ENCODE measurements at places on chromosomes 1 and 21.

DNA sequence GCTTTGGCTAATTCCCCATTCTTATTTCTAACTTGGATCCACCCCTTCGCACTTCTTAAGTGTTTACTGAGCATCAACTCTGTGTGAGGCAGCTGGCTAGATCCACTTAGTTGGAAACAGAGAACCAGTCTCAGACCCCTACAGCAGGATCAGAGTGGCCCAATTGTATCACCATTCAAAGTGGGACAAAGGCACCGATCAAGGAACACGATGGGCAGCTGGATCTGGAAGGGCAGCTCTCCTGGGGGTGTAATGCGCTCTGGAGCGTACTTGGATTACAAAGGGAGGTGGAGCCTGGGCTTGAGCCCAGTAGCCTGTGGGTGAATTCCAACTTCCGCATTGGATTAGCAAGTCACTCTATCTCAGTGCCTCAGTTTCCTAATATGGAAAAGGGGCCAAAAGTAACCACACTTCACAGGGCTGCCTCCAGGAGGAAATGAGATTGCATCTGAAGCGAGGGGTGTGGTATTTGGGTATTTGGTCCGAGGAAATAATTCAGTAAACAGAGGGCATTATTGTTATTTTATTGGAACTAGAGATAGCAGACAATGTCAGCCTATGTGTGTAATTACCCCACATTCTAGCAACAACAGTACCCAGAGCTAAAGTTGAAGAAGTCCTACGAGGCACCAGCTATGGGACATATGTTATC lies 11.9 kb downstream of the ECE1 start:
- no peak for DNase-seq

DNA sequence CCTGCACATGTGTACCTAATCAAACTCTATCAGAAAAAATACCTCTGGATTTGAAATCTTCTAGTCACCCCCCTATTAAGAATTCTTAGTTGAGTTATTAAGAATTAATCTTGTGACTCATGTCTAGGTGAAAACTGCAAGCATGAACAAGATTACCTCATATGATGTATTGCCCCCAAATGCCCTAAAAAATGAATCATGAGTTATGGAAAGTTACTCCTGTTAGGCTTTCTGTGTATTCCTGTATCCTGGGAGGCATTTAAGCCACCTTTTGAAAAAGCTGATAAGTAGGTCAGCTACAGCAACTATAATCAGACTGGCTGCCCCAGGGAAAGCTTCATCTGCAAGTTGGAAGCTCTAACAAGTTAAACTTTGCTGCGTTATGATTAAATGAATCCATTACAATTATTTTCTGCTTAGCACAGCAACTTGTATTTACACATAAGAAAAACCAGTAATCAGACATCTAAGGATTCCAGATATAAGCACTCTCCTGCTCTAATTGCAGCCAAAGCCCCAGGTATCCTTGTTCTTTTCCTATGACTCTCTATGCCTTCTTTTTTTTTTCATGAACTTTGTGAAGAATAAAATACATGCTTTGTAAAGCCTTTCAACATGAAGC lies 147.7 kb downstream of the NTPCR start:
- no peak for DNase-seq

DNA sequence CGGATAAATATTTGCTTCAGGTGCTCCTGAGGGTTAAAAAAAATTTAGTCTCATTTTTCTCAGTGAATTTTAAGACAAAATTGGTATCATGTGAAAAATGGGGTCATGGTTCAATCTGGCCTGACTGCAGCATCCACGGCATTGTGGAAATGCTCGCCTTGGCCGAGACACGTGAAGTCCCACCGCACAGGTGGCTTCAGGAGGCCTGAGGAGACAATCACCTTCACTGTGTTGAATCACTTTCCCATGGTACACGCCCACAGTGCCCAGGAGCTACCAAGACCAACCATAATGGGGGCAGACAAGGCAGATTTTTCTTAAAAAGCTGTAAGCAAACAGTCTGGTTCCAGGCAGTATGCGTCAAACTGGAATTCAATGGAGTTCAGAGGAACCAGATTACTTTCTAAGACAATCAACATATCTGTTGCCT lies 11.0 kb upstream of the CPLANE2 start:
- DNase-seq = no peak

- DNase-seq = no peak
Measured at GRCh38 chr1:8002329-8002910, 23.7 kb downstream of the ERRFI1 start.

- DNase-seq = peak; percentile 24
Measured at GRCh38 chr1:235067396-235068157, 61.1 kb downstream of the TOMM20 start.

- no peak for DNase-seq
Measured at GRCh38 chr21:28823429-28823828, 169.2 kb downstream of the LTN1 start.

- no peak for DNase-seq
Measured at GRCh38 chr1:198848206-198848605, 209.4 kb downstream of the PTPRC start.

GRCh38 chr1:52142220-52143183 lies 613 bp downstream of the ZFYVE9 start:
- DNase-seq = peak; percentile 20

- DNase-seq = no peak
Measured at GRCh38 chr1:81208441-81208840, 592.3 kb upstream of the ADGRL2 start.

GRCh38 chr1:227166559-227166958 lies 151.7 kb downstream of the CDC42BPA start:
- no peak for DNase-seq

GRCh38 chr1:67773462-67773861 lies 59.8 kb downstream of the GNG12 start:
- no peak for DNase-seq

DNA sequence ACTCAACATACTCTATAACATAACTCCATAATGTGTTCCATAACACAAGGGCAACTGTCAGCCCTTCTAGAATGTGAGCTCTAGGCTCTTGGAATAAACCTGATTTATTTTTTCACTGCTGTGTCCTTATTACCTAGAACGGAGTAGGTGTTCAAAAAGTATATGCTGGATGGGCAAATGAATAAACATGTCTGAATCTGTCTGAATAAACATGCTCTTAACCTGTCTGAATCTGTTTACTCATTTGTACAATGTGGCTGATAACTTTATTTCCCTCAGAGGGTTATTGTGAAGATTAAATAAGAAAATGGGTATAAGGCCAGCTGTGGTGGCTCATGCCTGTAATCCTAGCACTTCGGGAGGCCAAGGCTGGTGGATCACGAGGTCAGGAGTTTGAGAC lies 42.3 kb downstream of the AZIN2 start:
- no peak for DNase-seq

DNA sequence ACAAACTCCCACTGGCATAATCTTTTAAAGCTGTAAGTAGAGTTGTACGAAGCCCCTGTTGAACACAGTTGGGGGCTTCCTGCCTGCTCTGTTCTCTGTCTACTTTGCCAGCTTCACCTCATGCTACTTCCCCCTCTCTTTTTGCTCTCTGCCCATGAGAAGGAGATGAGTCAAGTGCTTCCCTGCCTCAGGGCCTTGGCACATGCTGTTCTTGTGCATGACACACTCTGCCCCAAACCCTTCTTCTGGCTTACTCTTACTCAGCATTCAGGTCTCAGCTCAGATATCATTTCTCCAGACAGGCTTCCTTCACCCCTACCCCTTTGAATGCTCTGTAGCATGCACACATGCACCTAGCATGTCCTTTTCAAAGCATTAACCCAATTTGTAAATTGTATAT lies 208.8 kb downstream of the FOXD2 start:
- no peak for DNase-seq

DNA sequence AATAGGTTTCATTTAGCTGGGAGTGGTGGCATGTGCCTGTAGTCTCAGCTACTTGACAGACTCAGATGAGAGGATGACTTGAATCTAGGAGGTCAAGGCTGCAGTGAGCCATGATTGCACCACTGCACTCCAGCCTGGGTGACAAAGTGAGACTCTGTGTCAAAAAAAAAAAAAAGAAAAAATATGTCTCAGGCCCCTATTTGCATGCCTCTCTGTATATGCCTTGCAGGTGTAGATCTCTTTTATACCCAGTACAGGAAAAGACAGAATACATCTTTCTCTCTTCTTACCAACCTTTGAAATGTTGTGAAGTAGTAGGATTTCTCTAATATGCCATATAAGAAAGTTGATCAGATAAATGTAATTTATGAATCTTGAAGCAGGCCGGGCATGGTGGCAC lies 6.4 kb downstream of the CNR2 start:
- no peak for DNase-seq

DNA sequence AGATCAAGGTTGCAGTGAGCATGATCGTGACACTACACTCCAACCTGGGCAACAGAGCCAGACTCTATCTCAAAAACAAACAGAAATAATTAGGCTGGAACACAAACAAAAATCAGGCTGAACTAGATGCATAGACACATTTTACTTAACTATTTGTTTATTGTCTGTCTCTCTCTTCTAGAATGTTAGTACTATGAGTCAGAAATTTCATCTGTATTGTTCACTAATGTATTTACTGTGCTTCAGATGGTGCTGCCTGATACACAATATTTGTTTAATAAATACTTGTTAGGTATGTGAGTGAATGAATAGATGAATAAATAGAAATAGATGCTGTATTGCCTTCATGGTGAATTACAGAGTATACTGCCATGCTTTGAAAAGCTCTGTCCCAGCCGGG lies 6.0 kb upstream of the LIN28A start:
- DNase-seq = no peak

DNA sequence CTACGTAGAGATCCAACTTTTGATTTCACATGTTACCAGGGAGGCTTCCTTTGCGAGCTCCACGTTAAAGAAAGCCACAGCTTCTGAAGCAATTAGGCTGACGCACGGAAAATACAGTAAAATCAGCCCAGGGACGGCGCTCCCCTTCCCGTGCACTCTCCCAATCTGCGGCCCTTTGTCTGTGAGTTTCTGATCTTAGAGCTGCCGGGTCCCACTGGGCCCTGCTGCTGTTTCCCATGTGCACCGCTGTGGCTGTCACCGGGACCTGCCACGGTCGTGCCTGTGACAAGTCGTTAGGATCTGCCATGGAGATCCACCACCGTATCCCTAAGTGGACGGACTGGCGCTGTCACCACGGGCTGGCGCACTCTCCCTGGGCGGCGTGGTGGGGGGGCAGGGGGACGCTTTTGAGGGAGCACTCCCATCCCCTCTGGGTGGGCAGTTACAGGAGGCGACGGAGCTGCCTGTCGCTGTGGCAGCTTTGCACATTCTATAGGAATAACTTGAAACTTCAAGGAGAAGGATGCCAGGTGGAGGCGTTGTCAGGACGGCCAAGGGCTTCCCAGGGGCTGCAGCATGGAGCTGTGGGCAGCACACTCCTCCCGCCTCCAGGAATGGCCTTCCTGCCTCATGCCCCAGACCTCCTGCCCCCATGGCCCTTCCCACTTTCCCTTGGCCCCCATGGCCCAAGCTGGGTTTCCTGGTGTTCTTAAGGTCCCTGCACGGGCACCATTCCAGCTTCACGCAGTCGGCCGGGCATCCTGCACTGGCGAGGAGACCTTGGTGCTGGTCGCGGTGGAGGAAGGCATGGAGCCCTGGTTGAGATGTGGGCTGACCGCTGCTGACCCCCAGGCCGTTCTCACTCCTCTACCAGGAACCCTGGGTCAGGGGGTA lies 85.1 kb downstream of the PRDM16 start:
- no peak for DNase-seq

- DNase-seq = no peak
Measured at GRCh38 chr1:60283690-60284089, 210.1 kb upstream of the C1orf87 start.

DNA sequence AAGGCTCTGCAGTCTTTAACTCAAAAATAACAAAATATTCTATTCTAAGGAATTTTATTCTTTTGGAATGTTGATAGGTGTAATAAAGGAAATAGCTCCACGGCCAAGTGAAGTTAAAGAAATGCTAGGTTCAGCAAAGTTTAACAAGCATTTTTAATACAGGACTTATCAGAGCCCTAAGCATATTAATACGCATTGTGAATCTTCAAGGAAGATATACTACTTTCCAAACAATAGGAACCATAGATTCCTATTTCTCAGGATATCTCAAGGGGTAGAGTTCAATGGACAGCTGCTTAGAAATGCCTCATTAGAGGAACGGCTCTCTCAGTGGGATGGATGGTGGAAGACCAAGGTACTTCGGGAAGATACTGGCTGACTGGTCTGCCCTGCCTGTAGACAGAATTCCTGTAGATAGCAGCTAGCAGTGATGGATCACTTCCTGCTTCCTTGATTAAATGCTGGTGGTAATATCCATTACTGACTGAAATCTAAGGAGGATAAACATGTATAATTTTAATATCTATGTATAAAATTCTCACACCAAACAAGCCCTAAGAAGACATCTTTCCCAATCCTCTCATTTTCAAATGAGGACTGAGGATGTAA lies 8.1 kb upstream of the LRRC8C start:
- no peak for DNase-seq

GRCh38 chr1:211683396-211684297 lies 8.2 kb upstream of the NEK2 start:
- DNase-seq = no peak

GRCh38 chr1:3038113-3038551 lies 16.9 kb downstream of the ACTRT2 start:
- DNase-seq = no peak

DNA sequence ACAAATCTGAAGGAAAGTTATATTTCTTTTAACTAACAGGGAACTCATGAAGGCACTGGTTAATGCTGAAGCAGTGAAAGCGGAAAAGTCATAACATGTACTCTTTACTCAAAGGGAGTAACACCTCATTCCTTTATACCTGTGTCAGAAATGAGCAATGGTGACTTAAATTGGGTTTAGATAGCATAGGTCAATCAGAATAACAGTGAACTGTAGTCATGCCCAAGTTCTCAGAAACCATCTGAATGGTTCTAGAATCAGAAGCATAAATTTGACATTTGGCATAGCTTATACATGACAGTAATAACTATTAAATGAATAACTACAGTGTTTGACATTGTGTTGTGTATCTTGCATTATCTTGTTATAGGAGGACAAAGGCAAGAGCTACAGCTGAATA lies 382.0 kb downstream of the NUF2 start:
- DNase-seq = no peak

DNA sequence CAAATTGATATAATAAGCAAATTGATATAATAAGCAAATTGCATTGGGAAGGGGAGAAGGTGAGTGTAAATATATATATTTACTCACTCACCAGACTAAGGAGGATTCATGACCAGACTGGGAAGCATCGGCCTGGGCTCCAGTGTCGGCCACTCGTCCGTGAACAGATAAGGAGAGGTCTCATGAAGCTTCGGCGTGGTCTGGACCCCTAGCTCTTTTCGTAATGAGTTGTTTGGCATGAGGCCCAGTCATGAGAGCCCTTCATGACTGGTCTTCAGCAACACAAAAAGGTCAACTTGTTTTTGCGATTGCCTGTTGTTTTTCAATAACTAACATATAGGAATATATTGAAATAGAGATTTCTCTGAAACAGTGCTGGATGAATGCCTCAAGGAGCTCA lies 222.9 kb upstream of the KCNK2 start:
- DNase-seq = no peak

All from NCI-H1694 (cell line).